ENCODE measurements at places on chromosomes 1 and 21.

- no peak for DNase-seq
Observed at GRCh38 chr1:219664310-219665029, 51.6 kb upstream of the ZC3H11B start.

DNA sequence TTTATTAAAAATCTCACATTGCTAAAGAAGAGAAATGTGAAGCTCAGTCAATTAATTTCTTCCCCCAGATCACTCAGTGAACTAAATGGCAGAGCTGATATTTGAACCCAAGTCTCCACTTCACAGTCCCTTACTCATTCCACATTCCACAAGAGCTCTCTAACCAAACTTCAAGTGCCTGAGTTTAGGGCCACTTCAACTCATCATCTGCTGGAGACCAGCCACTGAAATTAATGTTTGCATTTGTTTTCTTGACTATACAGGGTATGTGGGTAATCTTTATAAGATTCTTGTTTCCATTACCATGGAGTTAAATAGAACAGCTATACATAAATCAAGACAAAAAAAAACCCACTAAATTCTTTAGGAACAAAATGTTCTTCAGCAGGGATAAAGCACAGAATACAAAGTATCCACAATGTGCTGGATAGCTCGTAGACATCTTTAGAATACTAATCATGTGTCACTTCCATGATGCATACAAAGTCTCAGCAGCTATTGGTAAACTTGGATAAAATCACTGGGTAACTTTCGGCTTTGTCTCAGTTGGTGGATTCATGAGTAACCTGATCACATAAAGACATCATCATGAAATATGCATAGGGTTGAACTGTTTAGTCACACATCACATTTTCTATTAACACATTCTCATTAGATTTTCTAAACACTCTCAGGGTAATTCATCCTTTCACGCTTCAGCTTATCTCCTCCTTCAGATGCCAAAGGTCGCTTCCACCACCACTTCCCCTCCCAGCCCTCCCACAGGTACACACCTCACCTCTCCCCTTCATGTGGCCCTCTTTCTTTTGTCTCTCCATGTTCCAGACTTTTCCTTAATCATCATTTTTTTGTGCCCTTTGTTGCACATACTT is 89.8 kb downstream of the LRRC53 start:
- DNase-seq: no peak

DNA sequence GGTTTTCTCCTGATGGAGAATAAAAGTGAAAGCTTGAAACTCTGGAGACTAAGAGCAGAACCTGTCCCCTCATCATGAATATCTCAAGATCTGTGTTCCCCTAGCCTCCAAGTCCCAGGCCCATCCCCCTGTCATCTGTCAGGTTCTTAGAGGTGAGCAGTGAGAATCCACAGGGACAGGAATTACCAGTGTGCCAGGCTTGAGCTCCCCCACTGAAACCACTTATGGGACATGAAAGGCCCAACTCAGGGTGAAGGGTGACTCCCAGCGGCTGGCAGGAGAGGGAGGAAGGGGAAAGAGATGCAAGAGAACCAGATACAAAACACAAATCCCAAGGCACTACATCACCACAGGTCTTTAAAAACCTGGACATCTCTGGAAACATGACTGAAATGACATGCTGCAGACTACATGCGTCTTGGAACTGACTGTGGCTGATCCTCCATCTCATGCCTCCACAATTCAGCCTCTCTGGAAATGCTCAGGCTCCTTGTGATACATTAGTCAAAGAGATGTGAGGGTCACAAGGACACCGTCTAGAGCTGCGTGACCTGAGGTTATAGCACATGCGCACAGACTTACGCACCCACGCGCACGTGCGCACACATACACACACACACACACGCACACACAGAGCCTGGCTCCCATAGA is 6.8 kb upstream of the LY9 start:
- DNase-seq: no peak

GRCh38 chr1:93666613-93667384 is 14.8 kb downstream of the BCAR3 start:
- DNase-seq: no peak

- no peak for DNase-seq
Observed at GRCh38 chr1:176416777-176417176, 46.2 kb upstream of the PAPPA2 start.

DNA sequence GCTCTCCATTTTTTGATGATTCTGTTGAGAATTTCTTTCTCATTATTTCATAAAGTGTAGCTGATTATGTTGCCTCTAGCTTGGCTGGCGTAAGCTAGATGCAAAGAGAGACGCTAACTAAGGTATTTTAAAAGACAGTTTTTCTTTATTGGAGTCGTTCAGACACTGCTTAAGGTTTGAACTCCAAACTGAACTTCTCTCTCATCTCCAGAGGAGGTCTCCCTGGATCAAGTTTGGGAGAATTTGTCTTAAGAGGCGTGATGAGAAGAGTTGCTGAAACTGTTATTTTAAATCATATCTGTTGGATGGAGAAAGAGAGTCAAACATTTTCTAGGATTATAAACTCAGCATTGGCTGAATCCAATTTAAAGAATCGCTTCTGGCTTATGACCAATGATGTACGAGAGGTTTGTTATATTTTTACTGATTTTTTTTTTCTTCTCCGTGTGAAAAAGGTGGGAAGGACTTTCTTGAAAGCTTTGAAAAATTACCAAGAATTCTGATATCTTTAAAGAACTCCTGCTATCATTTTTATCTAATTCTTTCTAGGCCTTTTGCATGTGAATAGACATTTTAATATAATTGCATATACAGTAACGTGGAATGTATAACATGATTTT is 34.0 kb downstream of the MAP3K7CL start:
- peak; percentile 56 for DNase-seq

- no peak for DNase-seq
Observed at GRCh38 chr1:94970783-94971182, 43.9 kb upstream of the CNN3 start.

DNA sequence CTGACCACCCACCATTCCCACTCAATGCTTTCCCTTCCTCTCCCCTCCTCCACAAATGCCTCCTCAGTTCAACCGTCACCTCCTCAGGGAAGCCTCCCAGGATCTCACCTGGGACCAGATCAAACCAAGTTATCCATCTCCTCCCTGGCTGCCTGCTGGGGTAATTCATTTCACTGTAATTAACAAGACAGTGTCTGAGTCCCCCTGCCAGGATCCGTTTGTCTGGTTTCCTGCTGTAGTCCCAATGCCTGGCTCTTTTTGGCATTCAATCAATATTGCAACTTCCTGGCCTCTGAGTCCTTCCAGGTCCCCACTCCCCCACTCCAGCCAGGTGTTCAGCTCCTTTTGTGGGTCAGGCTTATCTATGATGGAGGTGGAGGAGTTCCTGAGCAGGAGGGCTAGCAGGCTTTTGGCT is 687.7 kb downstream of the PTPRU start:
- no peak for DNase-seq

DNA sequence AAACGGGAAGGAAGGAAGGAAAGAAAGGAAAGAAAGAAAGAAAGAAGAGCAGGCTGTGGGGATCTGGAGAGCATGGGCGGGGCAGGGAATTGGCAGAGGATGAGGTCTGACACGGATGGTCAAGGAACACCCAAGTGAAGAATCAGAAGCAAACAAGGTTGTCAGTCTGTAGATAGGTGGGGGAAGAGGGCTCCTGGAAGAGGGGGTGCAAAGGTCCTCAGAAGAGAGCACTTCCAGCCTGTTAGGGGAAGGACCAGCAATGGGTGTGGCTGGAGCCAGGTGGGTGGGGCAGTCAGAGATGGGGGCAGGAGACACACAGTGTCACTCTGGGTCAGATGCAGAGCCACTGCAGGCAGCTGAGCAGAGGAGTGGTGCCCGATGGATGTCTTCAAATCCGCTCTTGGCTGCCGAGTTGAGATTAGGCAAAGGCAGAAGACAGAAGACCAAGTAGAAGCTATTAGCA is 11.0 kb upstream of the PLA2G2C start:
- DNase-seq: no peak

GRCh38 chr1:51567653-51568052 is 48.6 kb upstream of the EPS15 start:
- no peak for DNase-seq

DNA sequence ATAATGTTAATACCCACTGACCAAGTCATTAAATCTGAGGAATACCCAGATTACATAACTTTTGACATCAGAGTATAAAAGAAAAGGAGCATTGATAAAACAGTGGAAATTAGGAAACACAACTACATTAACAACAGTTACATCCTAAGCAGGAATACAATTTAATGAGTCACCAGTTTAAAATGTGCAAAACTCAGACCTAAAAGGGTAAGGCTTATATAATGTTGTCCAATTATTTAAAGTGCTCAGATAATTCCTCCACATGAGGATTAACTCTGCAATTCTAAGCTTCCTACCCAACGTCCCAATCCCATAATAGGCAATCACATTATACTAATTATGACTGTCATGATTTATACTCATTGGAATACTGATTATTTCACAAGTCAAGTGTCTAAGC is 50.5 kb downstream of the ABL2 start:
- DNase-seq: no peak
